ENCODE measurements at places on chromosomes 12 and 14.

DNA sequence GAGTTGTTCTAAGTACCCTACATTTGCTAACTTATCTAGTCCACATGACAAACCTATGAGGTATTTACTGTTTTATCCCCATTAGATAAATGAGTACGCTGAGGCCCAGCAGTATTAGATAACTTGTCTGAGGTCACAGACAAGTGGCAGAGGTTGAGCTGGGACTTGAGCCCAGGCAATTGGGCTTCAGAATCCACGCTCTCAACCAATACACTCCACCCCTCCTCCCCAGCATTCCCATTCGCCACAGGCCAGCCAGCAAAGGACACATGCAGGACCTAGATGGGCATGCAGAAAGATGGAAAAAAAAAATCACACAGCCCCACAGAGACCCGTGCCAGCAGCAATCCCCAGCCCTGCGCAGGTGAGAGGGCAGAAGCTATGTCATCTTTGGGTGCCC, 12.4 kb downstream of the HDAC7 start:
- no peak for DNase-seq

- DNase-seq = peak; percentile 80
Observed at GRCh38 chr14:103121846-103122584, 1.2 kb upstream of the TNFAIP2 start.

- DNase-seq = no peak
Observed at GRCh38 chr14:81340201-81340600, 59.9 kb downstream of the STON2 start.

- no peak for DNase-seq
Observed at GRCh38 chr12:103401421-103401820, 94.3 kb downstream of the C12orf42 start.

GRCh38 chr12:103392722-103393121, 103.0 kb downstream of the C12orf42 start:
- no peak for DNase-seq

DNA sequence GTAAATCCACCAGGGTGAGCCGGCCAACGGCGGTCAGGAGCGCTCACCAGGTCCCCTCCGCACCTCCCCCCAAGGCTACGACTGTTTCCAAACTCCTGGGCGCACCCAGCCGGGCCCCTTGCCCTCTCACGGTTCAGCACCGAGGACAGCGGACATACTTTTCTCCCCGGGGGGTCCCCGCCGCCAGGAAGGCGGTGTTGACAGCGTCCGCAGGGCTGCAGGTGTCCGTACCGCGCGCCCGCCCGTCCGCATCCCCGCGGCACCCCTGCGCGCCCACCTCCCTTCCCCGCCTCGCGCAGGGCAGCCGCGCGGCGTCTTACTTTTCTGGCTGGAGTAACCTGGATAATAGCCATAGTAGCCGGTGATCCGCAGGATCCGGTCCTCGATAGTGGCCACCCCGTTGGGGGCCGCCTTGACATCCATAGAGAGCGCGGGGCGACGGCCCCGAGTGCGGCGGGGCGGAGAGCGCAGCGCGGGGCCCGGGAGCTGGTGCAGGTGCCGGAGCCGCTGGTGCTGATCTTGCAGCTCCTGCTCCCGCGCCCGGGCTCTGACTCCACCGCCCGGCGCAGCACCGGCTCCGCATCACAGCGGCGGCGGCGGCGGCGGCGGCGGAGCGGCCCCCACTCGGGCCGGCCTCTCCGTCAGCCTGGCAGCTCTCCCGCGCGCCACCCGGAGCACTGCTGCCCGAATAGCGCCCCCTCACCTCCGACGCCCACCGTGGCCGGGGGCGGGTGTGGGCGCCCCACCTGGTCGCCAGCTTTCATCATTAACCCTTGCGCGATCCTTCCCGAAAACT, at the start of gene SLC35F4:
Gene SLC35F4, minus strand, starts transcription at position 690 of the 796 bp plus-strand sequence.
- DNase-seq = no peak

GRCh38 chr12:25958428-25959070, at the start of gene RASSF8:
Gene RASSF8, plus strand, starts transcription at chr12:25958682. Its CDS starts 96,662 bp downstream, at chr12:26055344.
- DNase-seq = peak; percentile 65

DNA sequence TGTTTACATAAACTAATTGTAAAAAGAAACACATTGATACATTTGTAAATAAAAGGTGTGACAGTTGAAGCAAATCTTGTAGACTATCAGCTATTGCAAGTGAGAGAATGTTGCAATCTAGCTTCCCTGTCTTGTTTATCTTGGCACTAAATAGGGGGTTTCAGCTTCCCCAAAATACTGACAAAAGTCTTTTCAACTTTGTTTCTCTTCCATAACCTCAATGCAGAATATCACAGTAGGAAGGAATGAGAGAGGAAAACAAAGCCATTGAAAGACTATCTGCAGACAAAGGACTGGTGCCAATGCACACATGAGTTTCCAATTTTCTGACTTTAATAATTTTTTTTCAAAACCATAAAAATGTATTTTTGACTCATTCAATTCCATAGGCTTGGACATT, 886.2 kb upstream of the MGAT4C start:
- DNase-seq = no peak

DNA sequence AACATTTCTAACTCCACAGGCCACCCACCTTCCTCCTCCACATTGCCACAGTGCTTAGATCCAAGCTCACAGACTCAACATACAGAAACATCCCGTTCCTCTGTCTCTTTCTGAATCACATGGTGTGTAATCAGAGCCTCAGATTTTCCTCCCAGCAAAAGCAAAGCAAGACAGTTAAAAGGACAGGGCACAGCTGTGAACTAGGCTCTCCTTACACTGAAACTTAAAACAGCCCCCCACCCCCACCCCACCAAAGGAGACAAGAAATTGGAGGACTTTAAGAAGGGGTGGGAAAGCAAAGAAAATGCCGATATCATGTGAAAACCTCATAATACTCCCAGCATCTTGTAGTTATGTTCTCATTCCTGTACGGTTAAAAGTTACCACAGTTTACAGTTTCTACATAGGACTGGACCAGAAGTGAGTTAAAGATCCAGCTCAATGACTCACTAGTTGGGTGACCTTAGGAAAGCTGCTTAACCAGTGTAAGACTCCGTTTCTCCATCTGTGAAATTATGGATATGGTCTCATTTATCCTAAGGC, 4.8 kb downstream of the YBX3 start:
- no peak for DNase-seq

GRCh38 chr14:93431036-93431670, 414 bp downstream of the UNC79 start:
- no peak for DNase-seq

DNA sequence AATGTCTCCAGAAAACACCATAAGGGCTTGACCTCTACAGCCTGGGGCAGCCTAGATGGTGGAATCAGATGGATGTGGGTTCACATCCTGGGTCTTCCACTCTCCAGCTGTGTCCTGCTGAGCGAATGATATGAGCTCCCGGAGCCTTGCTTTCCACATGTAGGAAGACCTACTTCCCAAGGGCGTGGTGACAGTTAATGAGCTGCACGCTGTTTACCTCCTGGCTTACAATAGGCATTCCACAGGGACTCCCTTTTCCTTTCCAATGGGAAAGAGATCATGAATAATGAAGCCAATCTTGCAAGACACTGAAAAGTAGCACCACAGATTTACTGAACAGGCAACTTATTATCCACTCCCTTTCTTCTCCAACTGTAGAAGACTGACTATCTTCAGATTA, 46.1 kb downstream of the TMTC1 start:
- DNase-seq = no peak

DNA sequence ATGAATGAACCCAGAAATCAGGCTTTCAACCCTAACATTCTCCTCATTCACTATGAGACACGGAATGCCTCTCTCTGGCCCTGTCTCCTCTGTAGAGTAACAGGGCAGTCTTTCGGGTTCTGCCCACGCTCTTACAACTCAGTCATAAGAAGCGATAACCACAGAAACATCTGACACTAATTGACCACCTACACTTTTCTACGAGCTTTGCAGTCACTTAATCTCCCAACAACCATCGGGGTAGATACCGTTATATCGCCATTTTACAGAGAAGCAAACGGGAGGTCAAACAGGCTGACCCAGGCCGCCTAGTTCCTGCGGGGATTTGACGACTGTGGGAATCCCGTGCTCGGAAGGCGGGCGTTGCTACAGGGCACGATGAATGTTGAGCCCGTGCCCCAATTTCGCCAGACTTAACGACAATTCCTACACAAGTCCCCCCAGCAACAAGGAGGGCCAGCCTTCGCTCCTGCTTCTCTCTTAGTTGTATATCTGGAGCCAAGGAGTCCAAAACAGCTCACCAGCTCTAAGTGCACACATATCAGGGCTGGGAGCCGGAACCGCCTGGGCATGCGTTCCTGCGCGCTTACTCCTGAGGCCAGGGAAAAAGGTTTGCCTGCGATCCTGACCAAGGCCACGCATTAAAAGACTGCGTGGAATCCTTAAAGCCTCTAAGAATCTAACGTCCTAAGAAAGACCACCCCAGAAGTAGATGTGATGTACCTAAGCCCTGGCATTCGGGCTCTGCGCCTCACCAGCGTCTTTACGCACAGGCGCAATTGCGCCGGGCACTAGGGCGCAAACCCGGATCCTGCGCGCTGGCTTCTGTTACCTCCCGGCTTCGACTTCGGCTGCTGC, 38.7 kb upstream of the TBX5 start:
- no peak for DNase-seq

GRCh38 chr12:94623161-94623920, 27.0 kb downstream of the TMCC3 start:
- no peak for DNase-seq

DNA sequence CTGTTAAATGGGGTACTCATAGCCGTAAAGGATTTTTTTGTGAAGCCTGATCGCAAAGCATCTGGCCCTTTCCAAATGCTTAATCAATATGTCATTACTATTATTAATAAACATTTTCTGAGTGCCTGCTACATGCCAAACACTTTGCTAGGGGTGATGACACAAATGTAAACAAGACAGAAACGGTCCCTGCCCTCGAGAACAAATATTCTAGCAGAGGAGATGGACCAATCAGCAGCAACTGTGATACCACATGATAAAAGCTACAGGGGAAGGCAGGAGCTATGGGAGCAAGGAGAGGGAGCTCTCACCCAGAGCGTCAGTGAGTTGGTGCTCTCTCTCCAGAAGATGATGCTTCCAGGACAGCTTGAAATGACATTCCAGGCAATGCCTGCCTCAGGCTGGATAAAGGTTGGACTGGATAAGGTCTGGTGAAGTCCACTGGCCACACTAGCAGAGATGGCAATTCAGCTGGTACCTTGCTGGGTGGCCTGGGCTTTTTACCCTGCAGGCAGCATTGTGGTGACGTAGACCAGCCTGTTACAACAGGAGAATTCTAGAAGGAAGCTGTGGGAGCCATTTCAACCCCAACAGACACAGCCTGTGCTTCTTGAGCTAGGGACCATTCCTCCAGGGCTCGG, 41.1 kb downstream of the ERH start:
- DNase-seq = no peak

- peak; percentile 49 for DNase-seq
Observed at GRCh38 chr14:99320621-99321235, 48.7 kb upstream of the BCL11B start.

GRCh38 chr12:46675736-46676135, 150.1 kb downstream of the SLC38A4 start:
- peak; percentile 21 for DNase-seq

DNA sequence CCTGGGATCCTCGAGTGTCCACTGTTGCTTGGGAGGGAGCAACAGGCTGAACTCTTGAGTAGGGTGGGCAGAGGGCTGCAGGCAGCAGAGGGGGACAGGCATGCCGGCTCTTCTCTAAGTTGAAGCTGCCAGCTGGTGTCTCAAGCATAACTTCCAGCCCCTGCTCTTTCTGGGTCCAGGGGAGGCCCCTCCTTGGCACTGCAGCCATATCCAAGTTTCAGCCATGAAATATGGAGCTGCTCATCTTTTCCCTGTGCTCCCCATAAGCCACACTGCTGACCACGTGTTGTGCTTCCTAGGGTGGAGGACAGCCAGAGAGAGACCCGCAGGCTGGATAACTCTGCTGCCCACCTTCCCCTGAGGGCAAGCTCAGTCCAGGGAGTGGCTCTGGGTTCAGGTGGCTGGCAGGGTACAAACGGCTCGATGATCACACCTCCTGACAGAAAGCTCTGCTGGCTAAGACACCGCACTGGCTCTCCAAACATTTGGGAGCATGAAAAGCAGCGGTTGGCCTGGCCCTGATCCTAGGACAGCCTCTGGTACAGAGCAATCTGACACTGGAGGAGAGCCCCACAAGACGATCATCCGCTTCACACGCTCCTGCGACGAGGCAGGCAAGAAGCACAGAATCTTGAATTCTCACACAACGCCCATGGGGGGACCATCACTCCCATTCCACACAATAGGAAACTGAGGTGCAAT, 79.6 kb downstream of the PITPNM2 start:
- DNase-seq = peak; percentile 44

GRCh38 chr12:12616512-12617310, 5.0 kb downstream of the CREBL2 start:
- DNase-seq = no peak

DNA sequence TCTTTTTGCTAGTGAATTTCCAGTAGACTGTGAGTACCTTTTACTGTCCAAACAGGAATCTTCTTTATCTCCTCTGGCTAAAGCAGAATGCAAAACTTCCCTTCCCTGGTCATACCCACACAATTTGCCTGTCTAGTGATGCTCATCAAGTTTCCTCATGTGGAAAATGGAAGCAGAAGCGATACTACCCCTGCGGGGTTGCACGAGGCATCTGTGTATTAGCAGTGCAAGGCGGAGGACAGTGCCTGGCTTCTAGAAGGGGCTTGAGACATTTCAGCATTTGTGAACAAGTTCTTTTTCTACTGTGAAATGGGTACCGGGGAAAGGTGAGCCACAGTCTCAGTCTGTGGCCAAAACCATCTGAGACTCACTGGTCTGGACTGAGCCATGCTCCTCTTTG, 340.9 kb downstream of the AACS start:
- no peak for DNase-seq

- DNase-seq = no peak
Observed at GRCh38 chr14:101130861-101131260, 227.3 kb upstream of the RTL1 start.

GRCh38 chr14:67698179-67698578, 2.6 kb upstream of the RDH11 start:
- DNase-seq = no peak

GRCh38 chr14:26286081-26286912, 311.5 kb downstream of the NOVA1 start:
- no peak for DNase-seq

DNA sequence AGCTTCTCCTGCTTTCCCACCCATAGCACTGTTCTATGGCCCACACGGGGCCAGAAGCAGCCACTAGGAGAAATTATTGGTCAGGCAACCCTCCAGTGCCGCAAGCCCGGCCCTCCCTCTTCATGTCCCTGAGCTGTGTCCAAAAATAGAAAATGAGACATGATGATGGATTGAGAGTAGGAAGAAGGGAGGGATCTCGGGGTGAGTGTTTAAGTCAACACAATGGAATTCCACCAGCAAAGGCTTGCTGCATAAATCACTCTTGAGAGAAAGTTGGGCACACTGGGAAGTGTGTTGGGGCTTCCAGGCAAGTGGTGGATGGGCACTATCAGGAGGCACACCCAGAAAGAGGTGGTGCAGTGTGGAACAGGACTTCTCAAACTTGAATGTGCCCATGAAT, 94.2 kb downstream of the LLPH start:
- DNase-seq = no peak

- DNase-seq = no peak
Observed at GRCh38 chr14:35934499-35934898, 108.4 kb downstream of the BRMS1L start.

GRCh38 chr14:38253676-38254075, 2.2 kb downstream of the CLEC14A start:
- DNase-seq = no peak
